ENCODE measurements at places on chromosomes 7 and 10. TPM values are rescaled to one million over a fixed set of nuclear protein-coding genes. Genes with fewer than 3 reads are reported as not detected.

GRCh38 chr10:61397175-61397986 is 55.8 kb downstream of the TMEM26 start:
- peak; percentile 70 for DNase-seq

DNA sequence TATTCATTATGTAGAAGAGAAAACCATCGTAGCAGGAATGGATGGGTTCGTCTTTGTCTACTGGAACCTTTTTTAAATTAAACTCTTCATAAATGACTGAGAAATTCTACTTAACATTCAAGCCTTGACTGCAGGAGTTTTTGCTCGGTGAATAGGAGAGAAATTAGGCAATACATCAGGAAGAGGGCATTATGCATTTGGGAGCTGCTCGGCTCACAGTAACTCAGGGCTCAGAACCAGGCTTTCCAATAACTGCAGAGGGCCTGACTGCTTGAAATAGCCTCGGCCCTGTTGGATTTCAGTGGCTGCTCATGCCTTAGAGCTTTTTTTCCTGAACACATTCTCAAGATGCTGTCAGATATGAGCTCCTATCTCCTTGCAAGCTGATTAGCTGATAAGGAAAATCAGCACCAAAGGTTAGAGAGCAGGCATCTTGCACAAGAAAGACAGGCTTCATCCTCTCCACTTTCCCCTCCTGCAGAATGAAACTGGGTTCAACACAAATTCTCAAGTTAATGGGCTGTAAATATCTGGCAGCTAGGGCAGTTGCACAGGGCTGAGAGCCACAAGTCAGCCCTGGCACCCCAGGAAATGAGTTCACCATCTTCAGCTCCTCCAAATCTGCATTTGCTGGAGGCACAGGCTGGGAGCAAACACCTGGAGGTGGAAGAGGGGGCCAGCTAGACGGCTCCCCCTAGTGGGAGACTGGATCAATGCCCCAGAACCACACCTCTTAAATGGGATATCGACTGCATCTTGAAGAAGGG is 24.3 kb downstream of the TECTB start:
- DNase-seq = peak; percentile 62

- peak; percentile 28 for DNase-seq
These were observed 610.2 kb downstream of the AUTS2 start for GRCh38 chr7:70208236-70209063.

DNA sequence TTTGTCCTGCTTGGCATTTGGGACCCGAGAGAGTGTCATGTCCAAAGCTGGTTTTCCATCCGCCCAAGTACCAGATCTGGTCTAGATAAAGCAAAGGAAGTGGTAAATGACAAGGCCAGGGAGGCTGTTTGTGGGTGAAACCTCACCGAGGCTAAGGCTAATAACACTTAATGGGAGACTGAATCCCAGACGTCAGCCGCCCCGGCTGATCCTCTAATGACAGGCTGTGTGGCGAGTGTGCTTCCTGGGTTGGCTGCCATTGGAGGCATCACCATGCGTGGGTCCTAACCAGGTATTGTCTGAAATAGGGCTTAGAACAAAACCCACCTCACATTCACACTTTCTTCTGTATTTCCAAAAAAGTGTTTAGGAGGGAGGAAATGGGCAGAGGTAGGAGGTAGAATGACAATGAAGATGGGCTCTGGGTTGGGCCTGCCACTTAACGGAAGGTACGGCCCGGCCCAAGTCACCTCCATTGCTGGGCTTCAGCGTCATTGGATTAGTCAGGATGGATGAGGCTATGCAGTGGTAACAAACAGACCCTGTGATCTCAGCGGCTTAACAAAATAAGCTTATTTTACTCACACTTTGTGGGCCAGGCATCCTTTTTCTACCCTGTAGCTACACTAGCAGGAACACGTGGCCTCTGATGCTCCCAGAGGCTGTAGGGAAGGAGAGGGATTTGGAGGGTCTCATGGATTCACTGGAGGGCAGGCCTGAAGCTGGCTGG is 59.7 kb downstream of the PROSER2 start:
- no peak for DNase-seq

GRCh38 chr7:121288894-121289293 is 39.9 kb upstream of the WNT16 start:
- DNase-seq = peak; percentile 69

Gene SLC25A13
- 14.3 TPM for total RNA-seq

DNA sequence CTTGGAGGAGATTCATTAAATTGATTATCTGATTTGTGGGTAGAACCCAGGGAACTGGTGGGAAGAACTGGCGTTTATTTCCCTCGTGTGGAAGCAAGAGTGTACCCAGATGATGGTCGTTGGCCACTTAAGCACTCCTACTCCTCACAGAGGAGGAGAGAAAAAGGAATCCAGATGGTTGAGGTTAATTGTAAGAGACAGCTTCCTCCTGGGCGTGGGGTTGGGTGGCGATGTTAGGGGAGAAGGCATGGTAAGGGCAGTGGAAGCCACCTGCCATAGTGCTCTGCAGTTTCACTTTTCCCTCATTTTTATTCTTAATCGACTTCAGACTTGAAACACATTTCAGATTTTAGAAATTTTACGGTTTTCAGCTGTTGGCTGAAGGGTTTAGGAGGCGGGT is 104.1 kb downstream of the DOCK1 start:
- no peak for DNase-seq

Gene NANOS1
- 2.7 TPM for total RNA-seq

- DNase-seq = no peak
These were observed 9.5 kb upstream of the NPFFR1 start for GRCh38 chr10:70293169-70293843.

GRCh38 chr10:74932648-74933047 is 106.2 kb downstream of the KAT6B start:
- DNase-seq = no peak

- no peak for DNase-seq
These were observed 67.0 kb downstream of the DNAJB6 start for GRCh38 chr7:157403646-157404401.
